ENCODE measurements at places on chromosomes 3 and 15. TPM values are rescaled to one million over a fixed set of nuclear protein-coding genes. Genes with fewer than 3 reads are reported as not detected.

CPNE9 gene
- not detected for total RNA-seq

LYZL4 gene
- total RNA-seq = not detected

ASB14 gene
- total RNA-seq = 0.17 TPM

SOX2 gene
- not detected for total RNA-seq

TERC gene
- 290 TPM for total RNA-seq

SMAD3 gene
- 38.5 TPM for total RNA-seq

FOXB1 gene
- total RNA-seq = not detected

PCOLCE2 gene
- 122 TPM for total RNA-seq

LRRC2 gene
- under 0.01 TPM for total RNA-seq

CAPN3 gene
- 1.7 TPM for total RNA-seq

FETUB gene
- total RNA-seq = not detected

EXD1 gene
- total RNA-seq = not detected

TICRR gene
- total RNA-seq = 0.32 TPM

LMCD1 gene
- total RNA-seq = 2.9 TPM
